ENCODE measurements at places on chromosomes 4 and X.

GRCh38 chr4:16278178-16278577 is 51.9 kb upstream of the TAPT1 start:
- DNase-seq, result no peak

- DNase-seq, result no peak
These were observed 46.3 kb upstream of the FAM241A start for GRCh38 chr4:112098841-112099530.

- no peak for DNase-seq
These were observed 29.2 kb downstream of the MAP7D3 start for GRCh38 chrX:136221851-136222513.

- no peak for DNase-seq
These were observed 78.0 kb upstream of the PJA1 start for GRCh38 chrX:69243276-69243675.

- no peak for DNase-seq
These were observed 687.0 kb downstream of the DMD start for GRCh38 chrX:32524385-32524784.

- no peak for DNase-seq
These were observed 738.2 kb downstream of the ADGRL3 start for GRCh38 chr4:61938250-61938846.

GRCh38 chrX:2423282-2423681 is 77.5 kb downstream of the DHRSX start:
- no peak for DNase-seq

GRCh38 chr4:122873146-122873545 is 46.5 kb downstream of the FGF2 start:
- DNase-seq, result no peak

DNA sequence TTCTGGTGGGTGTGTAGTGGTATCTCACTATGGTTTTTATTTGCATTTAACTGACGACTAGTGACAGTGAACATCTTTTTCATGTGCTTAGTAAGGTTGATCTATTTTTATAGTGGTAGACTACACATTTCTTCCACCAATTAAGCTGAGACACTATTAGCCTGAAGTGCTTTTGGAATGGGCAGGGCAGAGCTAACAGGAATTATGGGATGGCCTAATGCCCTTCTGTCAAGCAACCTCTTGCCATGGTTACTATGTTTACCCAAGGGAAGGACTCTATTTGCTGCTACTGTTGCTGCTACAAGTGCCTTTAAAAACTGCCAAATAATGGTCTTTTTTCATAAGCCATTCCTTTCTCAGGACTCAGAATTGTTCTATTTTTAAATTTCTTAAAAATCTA is 676.7 kb upstream of the ACTRT1 start:
- no peak for DNase-seq

- DNase-seq, result peak; percentile 94
These were observed 29.3 kb downstream of the CRMP1 start for GRCh38 chr4:5863461-5864113.

GRCh38 chr4:17614416-17615299 is at the start of gene MED28:
TSS of gene MED28 (plus strand) at chr4:17614641. CDS start at chr4:17614655, 14 bp downstream.
- DNase-seq, result peak; percentile 95

- DNase-seq, result peak; percentile 48
These were observed 4.2 kb upstream of the RGS12 start for GRCh38 chr4:3288571-3289094.

DNA sequence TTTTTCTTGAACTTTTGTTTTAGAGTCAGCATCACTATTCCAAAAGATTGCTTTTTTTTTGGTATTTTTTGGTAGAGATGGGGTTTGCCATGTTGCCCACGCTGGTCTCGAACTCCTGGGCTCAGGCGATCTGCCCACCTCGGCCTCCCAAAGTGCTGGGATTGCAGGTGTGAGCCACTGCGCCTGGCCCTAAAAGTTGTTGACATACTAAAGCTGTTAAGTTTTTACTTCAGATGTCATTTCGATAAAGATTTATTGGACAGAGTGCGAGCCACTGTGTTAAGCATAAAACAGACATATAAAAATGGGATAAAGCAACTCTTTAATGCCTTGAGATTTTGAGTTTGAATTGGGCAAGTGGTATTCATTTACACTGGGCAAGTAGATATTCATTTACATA is 28.3 kb downstream of the USO1 start:
- DNase-seq, result no peak

DNA sequence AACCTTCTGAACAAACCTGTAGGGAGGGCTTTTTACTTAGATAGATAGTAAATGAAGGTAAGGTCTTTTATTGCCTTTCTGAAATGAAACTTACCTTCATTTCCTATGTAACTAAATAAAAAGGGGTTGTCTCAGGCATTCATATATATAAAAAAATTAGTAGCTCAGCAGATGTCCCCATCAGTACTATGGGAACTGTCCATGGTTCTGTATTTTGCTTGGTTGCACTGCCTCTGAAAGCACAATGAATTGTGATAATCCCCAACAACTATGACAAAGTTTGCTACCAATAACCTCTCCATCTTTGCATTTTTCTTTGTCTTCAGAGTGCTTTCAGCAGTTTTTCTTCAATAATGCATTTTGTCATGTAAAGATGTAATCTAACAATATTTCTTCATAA is 222.4 kb downstream of the SLIT2 start:
- no peak for DNase-seq

DNA sequence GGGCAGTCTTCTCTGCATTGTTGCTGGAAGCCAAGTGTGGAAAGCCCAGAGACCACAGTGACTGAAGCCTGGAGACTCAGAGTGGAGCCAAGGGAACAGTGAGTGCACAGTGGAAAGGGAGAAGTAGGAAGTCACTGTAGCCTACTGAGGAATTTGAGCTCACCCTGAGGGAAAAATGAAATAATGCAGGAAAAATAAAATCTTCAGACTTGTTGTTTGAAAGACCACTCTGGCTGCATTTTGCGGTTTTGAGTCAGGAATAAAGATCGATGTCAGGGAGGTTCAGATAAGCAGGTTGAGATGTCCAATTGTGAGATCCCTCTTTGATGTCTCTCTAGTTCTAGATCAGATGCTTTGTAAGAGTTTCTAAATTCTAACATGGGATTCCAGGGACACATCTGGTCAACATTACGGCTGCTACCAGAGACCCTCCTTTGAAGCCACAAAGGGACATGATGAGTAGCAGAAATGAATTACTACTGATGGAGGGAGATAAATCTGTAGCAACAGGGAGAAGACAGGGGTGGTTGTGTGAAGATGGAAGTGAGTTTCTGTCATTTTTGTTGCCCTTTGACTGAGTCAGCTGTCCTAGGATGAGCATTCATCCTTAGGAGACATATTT is 8.4 kb downstream of the ADH4 start:
- no peak for DNase-seq

DNA sequence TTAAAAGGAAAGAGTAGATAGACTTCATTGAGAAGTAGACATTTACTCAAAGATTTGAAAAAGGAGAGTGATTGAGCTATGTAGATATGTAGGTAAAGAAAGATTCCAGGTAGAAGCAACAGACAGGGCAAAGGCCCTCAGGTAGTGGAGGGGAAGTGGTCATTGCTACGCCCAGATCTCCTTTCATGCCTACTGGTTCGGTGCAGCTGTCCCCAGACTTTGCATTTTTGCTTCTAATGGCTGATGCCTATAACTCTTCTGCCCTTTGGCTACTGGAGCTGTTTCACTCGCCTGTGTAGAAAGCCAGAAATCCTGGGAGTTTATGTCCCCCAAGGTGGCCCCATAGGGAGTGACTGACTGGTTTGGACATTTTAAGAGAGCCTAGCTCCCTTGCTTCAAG is 16.9 kb upstream of the ARMCX2 start:
- DNase-seq, result no peak

DNA sequence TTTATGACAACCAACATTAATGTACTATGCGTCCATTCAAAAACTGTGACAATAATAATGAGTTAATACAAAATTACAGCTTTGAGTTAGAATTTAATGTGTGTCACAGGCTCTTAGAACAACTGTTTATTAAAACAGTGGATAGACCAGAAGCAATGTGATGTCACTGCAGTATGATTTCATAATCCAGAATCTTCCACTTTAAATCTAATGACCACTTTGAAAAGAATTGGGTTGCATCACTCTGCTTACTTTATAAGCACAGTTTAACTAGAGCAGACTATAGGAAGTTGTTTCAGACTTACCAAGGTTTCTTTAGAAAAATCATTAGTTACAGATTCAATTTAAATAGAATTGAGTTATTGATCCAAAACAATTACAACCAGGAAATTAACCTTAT is 758.5 kb downstream of the KCTD8 start:
- no peak for DNase-seq

DNA sequence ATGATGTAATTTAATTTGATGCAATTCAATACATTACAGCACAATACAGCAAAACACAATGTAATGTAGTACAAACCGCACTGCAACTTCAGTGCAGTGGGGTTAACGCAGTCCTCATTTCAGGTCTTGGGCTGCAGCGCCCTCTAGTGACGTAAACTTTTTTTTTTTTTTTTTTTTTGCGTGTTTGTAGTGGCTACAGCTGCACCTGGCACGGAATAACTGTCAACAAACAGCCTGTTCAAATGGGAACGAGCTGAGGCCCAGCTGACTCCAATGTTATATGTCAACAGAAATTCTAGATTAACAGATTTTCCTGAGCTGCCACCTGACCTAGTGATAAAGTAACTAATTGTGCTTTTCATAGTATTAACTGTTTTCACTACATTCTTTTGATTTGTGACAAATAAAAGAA is 33.5 kb upstream of the RASSF6 start:
- DNase-seq, result peak; percentile 48

DNA sequence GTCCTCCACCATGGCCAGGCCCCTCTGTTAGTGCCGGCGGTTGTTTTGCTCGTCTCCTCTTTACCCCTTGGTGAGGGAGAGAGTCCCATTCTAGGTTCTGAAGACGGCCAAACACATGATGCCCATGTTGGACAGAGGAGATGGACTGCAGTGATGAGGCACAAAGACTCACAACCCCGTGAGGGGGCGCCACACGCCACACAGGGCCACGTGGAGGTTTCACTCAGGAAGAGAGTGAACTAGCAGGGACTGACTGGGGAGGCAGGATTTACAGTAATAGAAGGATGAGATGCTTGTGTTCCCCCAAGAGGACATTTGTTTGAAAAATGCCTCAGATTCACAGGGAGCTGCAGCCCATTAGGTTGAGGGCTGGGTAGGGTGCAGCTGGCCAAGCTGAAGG is 655.3 kb upstream of the FRG1 start:
- DNase-seq, result no peak

- no peak for DNase-seq
These were observed 110.2 kb upstream of the PRDX4 start for GRCh38 chrX:23557070-23557469.

Data from osteoblast (primary cell).